ENCODE measurements at places on chromosomes 5 and 9.

GRCh38 chr5:116521173-116521872 is 53.3 kb downstream of the SEMA6A start:
- DNase-seq, result peak; percentile 31

DNA sequence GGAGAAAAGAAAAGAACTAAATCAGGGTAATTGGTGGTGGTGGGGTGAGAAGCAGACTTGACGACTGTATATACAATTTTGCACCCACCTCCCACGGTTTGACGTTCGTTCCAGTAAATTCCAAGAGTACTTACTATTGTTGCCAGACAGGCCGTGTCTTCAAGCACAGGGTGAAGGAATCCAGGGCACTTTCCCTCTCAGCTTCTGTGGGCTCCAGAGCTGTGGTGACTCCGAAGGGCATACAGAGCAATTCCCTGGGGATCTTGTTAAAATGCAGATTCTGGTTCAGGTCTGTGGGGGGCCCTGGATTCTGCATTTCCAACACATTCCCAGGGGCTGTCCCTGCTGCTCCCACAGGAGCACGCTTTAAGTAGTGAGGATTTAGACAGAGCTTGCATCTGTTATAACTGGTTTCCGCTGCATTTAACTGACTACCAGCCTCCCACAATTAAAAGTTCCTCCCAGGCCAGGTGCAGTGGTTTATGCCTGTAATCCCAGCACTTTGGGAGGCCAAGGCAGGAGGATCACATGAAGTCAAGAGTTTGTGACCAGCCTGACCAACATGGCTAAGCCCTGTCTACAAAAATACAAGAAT is 49.3 kb upstream of the FANCC start:
- no peak for DNase-seq

DNA sequence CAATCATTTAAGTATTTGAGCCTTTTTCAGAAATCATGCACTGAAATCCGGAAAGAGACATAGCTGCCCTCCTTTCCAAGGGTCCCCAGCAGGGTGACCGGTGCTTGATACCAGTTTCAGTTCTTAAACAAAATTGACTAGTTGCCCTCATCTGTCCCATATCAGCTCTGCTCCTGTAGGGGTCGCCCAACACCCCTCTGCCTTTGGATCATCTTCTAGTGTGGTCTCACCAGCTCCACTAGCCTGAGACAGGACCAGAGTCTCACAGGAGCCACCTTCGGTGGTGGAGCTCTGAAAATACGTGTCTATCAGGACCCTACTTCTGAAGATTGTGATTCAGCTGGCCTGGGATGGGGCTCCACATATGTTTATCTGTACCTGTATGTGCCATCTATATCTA is 428.2 kb downstream of the ENC1 start:
- DNase-seq, result peak; percentile 44

- no peak for DNase-seq
Measured at GRCh38 chr9:99187311-99187710, 34.4 kb downstream of the ALG2 start.

DNA sequence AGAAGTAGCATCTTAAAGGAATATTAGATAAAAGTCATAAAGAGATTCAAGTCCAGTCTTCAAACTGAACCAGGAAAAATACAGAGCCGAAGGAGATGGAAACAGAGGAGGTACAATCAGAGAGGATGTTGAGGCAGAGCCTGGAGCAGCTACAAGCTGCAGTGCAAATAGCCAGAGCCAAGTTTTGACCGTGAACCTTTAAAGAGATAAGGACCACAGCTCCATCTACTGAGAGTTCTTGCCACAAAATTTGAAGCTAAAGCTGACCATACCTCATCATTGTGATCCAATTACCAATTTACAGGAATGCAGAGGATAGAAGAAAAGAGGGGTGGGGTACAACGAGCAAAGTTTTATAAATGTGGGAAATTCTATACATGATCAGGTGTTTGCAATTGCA is 10.4 kb upstream of the DEPDC1B start:
- no peak for DNase-seq

GRCh38 chr5:66343370-66344071 is 199.4 kb downstream of the SREK1 start:
- DNase-seq, result no peak

GRCh38 chr9:4152101-4152600 is 147.7 kb downstream of the GLIS3 start:
- no peak for DNase-seq

DNA sequence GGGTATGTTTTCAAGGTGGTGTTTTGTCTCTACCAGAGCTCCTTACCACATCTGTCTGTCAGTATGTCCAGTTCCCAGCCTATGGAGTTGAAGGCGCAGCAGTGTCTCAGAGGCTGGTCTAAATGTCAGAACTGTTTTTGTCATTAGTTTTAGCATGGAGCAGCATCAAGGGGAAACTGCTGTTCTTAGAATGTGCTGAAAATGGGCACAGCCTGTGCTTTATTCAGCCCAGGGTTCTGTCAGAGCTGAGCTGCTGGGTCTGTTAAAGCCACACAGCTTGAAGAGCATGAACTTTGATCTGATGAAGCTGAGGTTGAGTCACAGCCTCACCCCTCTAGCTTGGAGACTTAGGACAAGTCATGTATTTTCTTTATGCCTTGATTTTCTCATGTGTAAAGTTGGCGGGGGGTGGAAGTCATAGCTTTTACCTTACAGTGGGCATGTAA is 71.9 kb downstream of the RALGPS1 start:
- DNase-seq, result no peak

DNA sequence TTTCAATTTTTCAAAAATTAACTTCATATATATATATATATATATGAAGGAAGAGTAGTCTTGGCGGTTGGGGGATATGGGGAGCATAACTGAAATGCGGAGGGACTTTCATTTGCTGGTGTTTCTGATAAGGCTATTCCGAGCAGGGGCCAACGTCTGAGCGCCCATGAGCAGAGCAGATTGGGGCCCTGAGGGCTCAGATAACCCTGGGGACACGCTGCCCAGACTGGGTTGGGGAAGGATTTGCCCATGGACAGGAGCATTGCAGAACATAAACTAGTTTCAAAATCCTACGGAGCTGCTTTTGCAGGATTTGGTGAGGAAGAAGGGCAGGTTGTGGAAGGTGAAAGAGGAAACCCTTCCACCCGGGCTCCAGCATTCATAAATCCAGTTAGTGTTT is 240.2 kb downstream of the IRX1 start:
- no peak for DNase-seq

- no peak for DNase-seq
Measured at GRCh38 chr5:1832511-1833250, 31.5 kb downstream of the NDUFS6 start.

- peak; percentile 31 for DNase-seq
Measured at GRCh38 chr9:137085920-137086530, 760 bp upstream of the MAN1B1 start.

GRCh38 chr5:141476132-141476911 is 556 bp downstream of the PCDHGC3 start:
- peak; percentile 80 for DNase-seq

GRCh38 chr9:114910541-114910940 is 19.9 kb downstream of the TNFSF8 start:
- DNase-seq, result no peak

DNA sequence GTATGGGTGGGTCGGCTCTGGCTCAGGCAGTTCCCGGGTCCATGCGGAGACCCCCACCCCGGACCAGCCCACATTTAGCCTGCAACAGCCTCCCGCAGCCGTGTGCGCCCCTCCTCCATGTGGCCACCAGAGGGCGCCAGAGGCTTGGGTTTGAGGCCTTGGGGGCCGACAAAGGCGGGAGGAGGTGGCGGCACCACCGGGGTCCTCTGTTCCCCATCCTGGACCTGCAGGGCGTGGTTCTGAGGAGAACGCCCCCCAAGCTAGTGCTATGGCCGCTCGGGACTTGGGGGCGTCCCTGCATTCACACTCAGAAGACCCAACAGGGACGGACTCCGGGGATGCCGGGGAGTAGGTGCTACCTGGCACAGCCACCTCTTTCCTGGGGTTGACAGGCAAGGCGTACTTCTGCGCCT is 16.5 kb downstream of the ASS1 start:
- DNase-seq, result peak; percentile 47

- DNase-seq, result no peak
Measured at GRCh38 chr5:162221910-162222309, 154.3 kb downstream of the GABRG2 start.

DNA sequence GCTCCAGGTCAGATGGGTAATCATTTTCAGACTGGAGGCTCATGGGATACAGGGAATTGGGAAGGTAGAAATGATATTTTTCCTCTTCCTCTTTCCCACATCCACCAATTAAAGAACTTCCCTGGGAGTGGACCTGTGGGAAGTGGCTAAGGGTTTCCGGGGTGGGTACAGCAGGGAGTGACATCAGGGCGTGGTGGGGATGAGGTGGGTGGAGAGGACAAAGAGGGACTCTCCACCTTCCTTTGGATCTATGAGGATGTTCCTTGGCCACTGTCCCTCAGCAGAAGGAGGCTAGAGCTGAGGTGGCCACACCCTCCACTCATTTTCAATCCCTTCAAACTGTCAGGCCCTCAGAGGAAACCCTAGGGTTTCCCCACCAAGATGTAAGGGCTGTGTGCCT is 54.7 kb downstream of the IRF1 start:
- no peak for DNase-seq

- DNase-seq, result no peak
Measured at GRCh38 chr9:72256931-72257330, 107.7 kb downstream of the GDA start.

DNA sequence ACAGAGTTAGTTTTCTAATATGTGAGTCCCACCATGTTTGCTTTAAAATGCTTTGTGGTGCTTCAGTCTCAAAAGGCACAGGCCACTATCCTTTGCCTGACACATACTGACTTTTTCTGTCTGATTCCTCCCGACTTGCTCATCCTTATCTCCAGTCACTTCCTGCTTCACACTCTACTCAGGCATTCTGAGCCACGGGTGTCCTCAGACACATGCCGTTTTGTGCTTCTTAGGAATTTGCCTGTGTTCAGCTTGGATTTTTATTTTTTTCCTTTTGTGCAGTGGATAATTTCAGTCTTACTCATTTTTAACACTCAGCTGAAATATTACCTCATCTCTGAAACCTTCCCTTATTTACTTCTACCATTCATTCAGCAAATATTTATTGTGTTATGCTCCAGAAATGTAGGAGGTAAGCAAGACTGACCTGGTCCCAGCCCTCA is 54.1 kb downstream of the MAN2A1 start:
- peak; percentile 99 for DNase-seq

GRCh38 chr5:114524221-114524620 is 162.4 kb downstream of the KCNN2 start:
- DNase-seq, result no peak

DNA sequence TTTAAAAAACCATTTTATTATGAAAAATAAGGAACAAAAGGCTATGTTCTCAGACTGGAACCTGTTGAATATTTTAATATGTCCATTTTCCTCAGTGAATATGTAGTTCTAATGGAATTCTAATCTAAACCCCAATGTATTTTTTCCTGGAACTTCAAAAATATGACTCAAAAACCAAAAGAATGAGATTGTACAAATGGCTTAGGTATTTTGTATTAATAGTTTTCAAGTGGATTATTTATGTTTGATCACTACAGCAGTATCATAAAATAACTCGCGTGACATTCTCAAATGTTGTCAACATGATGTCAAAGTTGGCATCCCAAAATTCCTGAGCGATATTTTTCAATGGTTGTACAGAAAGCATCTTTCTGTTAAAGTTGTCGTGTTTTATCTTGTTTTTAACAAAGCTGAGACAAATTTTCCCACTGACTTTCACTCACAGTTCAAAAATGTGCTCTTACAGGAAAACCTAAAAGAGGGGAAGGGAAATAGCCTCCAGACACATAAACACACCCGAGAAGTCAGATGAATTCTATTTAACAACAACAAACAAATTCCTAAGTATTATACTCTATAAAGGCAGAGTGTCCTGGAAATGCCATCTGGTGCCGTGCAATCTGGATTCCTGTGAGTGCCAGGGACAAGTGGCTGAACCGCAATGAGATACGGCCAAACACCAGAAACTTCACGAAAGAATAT is 68.1 kb upstream of the TAS2R1 start:
- DNase-seq, result peak; percentile 68

- peak; percentile 72 for DNase-seq
Measured at GRCh38 chr5:73274881-73275663, 102.1 kb downstream of the TMEM174 start.

- DNase-seq, result peak; percentile 54
Measured at GRCh38 chr5:167816354-167816753, 475.1 kb upstream of the WWC1 start.

DNA sequence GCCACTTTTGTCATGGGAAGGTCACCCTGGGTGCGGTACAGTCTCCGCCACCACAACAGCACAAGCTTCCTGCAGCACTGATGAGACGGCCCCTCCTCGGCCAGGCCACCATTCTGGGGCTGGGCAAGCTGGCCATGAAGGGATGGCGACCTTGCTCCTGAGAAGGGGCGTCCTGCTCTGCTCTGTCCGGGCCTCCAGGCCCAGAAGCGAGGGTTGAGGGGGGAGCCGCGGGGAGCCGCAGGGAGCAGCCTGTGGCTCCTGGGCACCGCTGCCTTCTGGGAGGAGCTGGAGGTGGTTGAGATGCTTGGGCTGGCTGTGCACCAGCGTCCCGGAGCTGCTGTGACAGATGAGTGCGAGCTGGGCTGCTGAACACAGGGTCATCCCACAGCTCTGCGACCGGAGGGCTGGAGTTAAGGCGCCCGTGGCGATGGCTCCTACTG is 84.3 kb upstream of the RAPGEF1 start:
- no peak for DNase-seq

DNA sequence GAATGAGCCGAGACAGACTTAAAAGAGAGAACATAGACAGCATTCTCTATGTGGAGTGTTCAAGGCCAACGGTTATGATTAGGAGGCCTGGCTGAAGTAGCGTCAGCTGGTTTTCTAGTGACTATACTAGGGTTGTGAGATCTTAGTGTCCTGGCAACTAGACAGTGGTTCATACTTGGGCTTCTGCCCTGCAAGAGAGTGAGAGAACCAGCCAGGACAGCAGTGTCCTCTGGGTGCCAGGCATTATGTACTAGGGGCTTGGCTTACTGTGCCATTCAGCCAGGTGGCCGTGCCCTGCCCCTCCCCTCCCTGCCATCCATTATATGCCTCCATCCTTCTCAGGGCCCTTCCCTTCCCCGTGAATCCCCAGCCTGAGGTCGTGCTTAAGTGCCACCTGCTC is 56.8 kb downstream of the TRIO start:
- DNase-seq, result no peak

DNA sequence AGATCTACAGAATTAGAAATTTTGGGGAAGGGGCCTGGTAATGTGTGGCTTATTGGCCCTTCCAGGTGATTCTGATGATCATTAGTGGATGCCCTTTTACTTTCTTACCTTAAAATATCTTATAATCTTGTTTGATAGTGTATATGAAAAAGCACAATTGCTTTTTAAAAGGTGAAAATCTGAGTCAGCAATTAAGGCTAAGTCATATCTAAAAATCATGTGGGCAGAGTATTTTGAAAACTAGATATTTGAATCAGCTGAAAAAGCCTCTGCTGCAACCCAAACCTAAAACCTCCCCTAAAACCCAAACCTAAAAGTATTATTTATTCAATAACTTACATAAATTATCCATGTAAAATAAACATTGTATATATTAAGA is 359.8 kb downstream of the PDE4D start:
- no peak for DNase-seq

GRCh38 chr9:112285056-112285455 is 48.4 kb downstream of the PTBP3 start:
- no peak for DNase-seq

- no peak for DNase-seq
Measured at GRCh38 chr5:3625626-3626025, 30.0 kb downstream of the IRX1 start.

GRCh38 chr5:59749782-59750520 is 143.6 kb downstream of the PDE4D start:
- DNase-seq, result peak; percentile 56

- DNase-seq, result peak; percentile 67
Measured at GRCh38 chr5:65760504-65761275, 38.7 kb downstream of the NLN start.
